ENCODE measurements at places on chromosomes 12 and 14.

DNA sequence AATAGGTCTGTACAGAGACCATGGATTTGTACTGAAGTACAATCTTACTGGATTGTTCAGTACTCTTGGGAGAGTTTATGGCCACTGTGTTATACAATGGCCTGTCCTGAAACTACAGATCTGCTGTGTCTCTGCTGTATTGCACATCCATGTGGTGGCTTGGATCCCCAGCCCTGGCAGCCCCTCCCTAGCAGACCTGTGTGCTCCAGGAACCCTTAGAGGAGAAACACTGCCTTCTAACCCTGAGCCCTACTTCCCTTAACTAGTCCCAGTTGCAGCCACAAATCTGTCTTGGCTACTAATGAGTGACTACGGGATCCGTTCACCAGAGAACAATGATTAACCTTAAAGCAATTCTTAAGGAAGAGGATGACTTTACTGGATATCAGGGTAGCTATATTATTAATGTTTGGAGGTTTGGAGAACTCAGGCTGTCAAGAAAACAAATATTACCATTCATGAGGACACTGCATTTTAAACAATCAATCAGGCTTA lies 27.7 kb downstream of the RNF34 start:
- no peak for DNase-seq

DNA sequence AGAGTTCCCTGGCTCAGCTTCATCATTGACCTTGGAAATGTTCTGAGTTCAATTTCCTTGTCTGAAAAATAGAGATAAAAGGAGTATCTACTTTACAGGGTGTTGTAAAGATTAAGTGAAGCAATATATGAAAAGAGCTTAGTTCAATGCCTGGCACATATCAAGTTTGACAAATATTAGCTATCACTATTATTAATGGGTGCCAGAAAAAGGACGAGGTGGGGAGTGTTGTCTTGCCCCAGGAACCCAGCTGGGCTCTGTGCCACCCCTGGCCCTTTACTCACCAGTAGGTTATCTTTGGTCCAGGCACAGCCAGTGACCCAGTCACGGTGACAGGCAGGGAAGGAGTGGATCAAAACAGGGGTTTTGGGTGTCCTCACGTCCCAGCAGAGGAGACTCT lies 32.0 kb downstream of the PARP2 start:
- DNase-seq, result no peak

- peak; percentile 37 for DNase-seq
These were observed 986.3 kb upstream of the TMEM132C start for GRCh38 chr12:127280393-127281275.

DNA sequence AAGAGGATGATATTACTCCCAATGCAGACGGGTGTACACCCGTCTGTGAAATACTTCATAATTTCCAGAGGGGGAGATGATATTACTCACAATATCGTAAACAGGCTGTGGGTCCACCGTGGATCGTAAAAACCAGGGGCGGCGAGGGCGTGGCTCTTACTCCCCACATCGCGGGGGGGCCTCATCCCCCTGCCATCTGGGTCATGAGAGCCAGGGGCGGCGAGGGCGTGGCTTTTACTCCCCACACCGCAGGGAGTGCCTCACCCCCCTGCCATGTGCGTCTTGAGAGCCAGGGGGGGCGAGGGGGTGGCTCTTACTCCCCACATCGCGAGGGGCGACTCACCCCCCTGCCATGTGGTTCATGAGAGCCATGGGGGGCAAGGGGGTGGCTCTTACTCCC lies 86.2 kb upstream of the GNG2 start:
- no peak for DNase-seq

DNA sequence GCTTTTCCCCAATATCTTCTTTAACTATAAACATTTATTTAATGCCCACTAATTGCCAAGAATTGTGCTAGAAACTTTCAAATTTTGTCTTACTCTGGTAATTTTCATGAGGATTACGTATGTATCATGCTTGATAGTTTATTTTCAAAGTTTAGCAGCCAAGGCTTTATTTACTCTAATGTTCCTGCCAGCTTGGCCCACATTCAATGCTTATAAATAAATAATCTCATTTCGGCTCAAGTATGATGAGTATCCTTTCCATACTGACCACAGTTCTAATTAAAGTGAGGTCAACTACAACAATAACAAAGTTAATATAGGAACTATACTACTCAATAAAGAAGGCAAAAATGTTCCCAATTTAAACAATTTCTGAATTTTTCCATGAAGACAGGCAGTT lies 259.2 kb downstream of the MED13L start:
- DNase-seq, result no peak

- no peak for DNase-seq
These were observed 76.9 kb upstream of the REP15 start for GRCh38 chr12:27619308-27619707.

Measured in Jurkat, Clone E6-1 (cell line).